ENCODE measurements at places on chromosomes 5 and 9.

DNA sequence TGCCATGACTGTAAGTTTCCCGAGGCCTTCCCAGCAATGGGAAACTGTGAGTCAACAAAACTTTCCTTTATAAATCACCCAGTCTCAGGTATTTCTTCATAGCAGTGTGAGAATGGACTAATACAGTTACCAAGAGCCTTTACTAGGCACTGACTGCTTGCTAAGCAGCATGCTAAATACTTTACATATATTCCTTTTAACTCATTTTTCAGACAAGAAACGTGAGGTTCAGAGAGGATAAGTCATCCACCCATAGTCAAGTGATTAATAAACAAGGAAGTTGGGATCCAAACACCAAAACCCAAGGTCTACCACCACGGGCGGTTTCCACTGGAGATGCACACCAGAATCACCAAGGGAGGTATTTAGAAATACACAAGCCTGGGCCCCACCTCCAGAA lies 50.8 kb downstream of the GABBR2 start:
- no peak for DNase-seq

DNA sequence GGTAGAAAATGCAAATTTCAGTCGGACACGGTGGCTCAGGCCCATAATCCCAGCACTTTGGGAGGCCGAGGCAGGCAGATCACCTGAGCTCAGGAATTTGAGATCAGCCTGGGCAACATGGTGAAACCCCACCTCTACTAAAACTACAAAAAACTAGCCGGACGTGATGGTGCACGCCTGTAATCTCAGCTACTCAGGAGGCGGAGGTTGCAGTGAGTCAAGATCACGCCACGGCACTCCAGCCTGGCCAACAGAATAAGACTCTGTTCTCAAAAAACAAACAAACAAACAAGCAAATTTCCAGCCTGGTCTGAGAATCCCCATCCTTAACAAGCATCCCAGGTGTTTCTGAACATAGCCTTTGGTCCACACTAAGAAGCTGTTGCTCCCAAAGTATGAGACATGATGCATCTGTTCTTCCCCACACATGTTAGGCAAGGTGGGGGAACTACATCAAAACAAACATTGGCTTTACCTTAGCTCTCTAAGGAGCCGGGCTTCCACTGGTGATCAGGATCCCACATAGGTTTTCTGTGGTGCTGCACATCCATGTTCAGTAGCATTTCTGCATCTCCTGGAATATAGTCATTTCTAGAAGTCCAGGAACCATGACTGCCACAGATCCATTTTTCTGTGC lies 92.5 kb upstream of the DMRT1 start:
- no peak for DNase-seq

GRCh38 chr5:119166026-119166425 lies 95.1 kb downstream of the DMXL1 start:
- DNase-seq = no peak

GRCh38 chr5:6716629-6717149 lies 3.5 kb downstream of the TENT4A start:
- DNase-seq = no peak

DNA sequence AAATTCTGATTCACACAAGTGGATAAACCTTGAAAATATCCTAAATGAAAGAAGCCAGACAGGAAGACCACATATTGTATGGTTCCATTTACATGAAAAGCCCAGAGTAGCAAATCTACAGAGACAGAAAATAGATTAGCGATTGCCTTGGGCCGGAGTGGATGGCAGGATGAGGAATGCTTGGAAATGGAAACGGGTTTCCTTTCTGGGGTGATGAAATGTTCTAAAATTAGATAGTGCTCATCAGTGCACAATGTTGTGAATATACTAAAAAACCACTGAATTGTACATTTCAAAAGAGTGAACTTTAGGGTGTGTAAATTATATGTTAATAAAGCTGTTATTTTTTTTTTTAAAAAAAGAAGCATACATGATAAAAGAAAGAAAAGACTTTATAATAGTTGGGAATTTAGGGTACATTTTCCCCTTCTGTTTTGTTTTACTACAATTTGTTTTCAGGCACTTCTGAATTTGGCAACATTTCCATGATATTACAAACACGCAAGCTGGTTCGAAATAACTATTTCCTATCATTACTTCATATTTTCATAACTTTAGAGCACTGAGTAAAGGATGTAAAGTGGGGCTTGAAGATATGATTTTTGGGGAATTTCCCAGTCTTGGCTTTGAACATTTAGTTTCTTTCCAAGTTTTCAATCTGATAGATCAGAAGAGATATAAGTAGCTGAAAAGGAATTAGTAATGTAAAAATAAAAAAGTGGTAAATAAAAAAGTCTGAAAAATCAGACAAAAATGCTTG lies 23.9 kb downstream of the SLC35A4 start:
- no peak for DNase-seq
